GM12864 (cell line): ENCODE measurements at places on chromosomes 3 and 15.

- DNase-seq: no peak
Measured at GRCh38 chr3:157467200-157467599, 30.6 kb downstream of the PTX3 start.

DNA sequence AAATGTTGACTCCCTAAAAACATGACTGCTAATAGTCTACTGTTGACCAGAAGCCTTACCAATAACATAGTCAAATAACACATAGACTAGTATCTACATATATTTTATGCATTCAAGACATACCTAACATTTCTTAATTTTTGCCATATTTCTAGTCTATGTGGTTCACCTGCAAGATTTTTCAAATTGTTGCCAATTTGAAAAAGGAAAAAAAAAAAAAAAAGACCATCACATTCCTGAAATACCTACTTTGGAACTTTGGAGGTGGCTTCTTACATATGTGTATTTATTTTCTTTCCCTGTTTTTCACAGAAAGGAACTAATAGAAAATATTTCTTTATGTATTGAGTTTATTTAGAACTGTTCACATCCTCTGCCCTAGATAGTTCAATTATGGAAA, 13.4 kb upstream of the ATP13A3 start:
- DNase-seq: no peak

- DNase-seq: no peak
Measured at GRCh38 chr15:95864467-95864886, 466.0 kb upstream of the NR2F2 start.

DNA sequence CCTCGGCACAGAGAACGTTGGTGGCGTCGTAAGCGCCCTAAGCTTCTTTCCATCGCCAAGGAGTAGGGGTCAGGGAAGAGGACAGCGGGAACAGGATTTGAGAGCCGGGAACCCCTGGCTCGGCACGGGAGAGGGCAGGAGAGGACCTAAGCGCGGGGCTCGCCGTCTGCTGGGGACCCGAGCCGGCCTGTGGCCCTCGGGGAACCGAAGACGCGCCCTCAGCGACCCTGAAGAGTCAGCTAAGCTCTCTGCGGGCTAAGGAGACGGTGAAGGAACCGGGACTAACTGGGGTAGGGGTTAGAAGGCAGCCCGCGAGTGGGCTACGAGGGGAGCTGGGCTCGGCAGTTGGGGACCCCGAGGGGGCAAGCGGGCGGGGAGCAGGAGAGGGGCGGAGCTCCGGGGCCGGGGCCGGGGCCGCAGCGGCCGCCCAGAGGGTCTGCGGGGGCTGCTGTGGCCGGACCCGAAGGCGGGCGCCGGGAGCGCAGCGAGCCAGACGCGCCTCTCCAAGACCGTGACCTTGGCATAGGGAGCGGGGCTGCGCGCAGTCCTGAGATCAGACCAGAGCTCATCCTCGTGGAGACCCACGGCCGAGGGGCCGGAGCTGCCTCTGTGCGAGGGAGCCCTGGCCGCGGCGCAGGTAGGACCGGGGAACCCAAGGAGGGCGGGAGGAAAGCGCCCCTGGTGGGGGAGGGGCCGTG, 574 bp downstream of the CASR start:
- DNase-seq: no peak

- DNase-seq: no peak
Measured at GRCh38 chr3:158354713-158355112, 216.3 kb upstream of the MLF1 start.

- DNase-seq: no peak
Measured at GRCh38 chr3:86990012-86990733, 776 bp downstream of the VGLL3 start.

DNA sequence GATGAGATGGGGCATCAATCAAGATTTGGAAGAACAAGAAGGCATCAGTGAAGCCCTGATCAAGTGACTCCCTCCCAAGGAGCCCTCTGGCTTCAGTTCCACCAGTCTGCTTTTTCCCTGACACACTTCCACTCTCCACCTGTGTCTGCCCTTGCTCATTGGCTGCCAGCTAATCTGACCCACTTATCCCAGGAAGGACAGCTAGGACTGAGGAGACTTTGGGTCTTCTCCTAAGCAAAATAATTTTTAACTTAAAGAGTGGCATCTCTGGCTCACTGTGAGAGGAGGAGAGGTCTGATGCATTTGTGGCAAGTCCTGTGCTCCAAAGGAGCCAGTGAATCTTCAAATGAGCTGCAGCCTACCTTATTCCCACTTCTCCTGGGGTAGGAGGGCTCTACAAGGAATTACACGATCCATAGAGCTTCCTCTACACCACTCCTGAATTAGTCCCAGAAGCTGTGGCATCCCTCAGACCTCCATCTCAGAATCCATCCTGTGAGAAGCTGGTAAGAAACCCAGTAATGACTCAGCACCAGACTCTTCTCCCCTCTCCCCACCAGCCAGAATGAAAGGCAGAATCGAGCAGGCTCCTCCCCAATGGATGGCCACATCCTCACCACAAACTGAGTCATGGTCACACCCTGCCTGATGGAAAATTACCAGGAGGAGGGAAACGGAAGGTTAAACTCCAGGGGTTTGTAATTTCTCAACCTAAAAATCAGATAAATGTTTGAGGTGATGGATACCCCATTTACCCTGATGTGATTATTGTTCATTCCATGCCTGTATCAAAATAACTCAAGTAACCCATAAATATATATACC, 6.3 kb upstream of the PKM start:
- DNase-seq: no peak

DNA sequence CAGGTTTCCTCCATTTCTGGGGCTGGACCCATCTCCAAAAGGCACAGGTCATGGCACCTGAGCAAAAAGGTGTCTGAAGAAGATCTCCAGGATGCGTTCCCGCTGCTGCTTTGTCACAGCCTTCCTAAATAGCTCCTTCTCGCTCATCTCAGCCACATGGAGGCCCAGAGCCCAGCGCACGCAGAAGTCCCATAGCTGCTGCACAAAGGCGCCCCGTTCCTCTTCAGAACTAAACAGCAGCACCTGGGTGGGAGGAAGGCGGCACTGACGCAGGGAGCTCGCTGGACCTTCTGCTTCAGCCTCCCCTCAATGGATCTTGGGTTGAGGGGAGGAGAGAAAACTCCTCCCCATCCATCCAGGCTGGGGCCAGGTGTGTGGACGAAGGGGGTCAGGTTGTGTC, 8.4 kb downstream of the DUOX2 start:
- no peak for DNase-seq

DNA sequence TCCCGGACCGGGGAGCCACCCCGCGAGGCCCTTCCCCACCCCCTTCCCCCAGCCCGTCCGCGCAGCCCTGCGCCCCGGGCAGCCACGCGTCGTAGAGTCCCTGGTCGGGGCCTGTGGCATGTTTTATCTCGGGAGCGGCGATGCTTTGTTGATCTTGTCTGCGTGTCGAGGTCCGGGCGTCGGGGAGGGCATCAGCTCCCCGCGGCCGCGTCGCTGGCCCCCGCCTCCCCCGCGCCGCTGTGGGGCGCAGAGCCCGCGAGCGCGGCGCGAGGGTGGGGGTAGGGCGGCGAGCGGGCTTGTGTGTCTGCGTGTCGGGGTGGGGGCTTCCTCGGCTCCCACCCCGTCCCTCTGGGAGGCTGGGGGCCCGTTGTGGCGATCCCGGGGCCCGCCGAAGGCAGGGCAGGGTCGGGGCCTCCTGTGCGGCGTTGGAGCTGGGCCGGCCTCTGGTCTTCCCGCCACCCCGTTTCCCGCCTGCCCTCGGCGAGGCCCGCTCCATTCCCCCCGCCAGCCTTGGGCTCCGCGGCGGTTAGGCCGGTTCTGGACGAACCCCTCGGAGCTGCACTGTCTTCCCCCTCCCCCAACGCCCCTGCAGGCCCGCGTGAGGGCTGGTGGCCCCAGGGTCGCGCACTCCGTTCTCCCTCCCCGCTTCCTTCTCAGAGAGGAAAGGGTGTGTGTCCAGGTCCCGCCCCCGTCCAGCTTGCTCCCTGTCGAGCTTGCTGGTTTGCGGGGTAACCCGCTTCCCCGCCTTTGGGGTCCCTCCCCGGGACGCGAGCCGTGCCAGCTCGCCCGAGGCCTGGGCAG, 695 bp downstream of the GMPS start:
- DNase-seq: no peak

GRCh38 chr3:70849911-70850699, 537.7 kb upstream of the MDFIC2 start:
- no peak for DNase-seq

DNA sequence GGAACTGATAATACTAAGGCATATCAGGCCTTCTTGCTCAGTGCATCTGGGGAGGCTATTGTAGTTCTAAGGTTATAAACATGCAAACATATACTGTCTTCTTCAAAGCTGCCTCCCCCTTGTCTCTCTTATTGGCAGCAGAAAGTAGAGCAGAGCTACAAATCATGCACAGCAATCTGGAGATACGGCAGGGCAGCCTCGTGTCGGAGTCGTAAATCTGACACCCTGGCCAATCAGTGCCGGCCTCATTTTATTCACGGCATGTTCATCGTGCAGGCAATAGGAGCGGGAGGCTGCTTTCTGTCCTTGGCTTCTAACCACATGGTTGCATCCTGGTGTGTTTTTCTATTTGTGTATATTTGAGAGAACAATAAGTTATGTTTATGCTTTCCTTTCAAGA, 300.2 kb upstream of the CNTN6 start:
- DNase-seq: no peak

DNA sequence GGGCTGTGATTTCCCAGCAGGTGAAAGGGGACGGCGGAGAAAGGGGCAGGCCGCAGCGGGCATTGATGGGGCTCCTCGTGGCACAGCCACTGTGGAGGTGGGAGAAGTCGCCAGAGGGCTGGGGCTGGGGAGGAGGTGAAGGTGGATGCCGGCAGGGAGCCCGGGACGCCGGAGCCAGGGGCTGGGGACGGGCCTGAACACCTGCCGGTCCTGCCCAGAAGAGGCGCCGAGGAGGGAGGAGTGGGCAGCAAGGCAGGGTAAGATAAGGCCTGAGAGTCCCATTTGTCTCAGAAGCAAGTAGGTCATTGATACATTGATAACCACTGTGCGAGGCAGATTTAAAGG, 571 bp upstream of the RARRES1 start:
- DNase-seq: no peak

DNA sequence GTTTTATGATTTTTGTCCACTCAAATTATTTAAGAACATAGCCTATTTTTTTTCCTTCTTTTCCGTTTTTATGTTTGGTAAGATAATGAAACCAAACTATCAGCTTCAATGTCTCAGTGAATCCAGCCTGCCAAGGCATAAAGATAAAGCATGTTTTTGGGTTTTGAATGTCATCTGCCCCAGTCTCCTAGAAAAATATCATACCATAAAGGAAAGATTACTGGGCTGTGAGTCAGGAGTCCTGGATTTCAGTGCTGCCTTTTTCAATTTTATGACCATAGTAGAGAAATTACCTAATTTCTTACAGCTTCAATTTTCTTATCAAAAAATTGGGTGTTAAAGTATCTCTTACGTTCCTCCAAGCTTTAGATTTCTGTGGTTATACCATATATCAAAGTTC, 87.5 kb downstream of the GAP43 start:
- no peak for DNase-seq

GRCh38 chr3:10492364-10493201, 12.8 kb downstream of the ATP2B2 start:
- no peak for DNase-seq

GRCh38 chr15:90054618-90055097, 47.6 kb downstream of the IDH2 start:
- no peak for DNase-seq

DNA sequence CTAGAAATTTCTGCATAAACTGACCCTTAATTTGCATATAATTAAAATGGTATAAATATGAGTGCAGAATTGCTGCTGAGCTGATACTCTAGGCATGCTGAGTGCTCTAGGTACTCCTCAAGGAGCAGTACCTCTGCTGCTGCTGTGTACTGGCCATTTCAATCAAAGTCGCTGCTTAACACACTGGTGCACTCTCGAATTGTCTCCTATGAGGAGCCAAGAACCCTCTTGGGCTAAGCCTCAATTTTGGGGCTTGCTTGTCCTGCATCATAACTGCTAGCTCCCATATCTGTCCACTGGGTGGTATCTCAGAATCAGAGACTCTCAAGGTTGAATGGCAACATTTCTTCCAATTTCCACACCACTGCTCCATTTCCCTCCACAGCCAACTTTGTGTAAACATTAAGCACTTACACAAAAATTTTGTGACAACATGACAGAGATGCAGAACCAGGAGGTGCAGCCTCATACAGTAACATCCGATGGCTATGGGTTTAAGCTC, 82.5 kb downstream of the XXYLT1 start:
- DNase-seq: no peak

GRCh38 chr15:64665179-64665578, 110.2 kb downstream of the RBPMS2 start:
- no peak for DNase-seq

DNA sequence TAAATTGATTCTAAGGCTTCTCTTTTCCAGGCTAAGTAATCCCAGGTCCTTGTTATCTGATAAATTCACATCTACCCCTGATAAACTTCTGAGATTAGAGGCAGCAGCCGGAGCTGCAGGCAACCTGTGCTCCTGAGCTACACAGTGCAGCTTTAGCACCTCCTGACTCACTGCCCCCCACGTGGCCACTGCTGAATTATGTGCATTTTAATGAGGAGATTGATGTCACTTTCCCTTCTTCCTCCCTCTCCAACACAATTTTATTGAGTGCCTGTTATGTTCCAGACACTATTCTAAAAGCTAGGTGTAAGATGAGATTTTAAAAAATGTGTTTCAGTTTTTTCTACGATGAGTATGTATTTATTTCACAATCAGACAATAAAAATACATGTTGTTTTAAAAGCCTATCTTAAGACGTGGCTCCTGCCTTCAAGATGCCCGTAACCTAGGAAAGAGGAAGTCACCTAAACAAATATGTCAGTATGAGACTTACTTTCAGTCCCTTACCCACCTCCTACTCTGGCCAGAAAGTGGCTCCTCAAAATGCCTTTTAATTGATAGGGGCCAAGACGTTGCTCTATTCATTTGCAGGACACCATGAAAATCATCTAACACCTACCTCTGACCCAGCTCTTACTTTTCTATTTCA, 161.5 kb upstream of the PFN2 start:
- no peak for DNase-seq

- no peak for DNase-seq
Measured at GRCh38 chr3:56059731-56060130, 408.5 kb downstream of the ERC2 start.

GRCh38 chr15:51776952-51777569, 25.7 kb downstream of the TMOD2 start:
- peak; percentile 61 for DNase-seq

DNA sequence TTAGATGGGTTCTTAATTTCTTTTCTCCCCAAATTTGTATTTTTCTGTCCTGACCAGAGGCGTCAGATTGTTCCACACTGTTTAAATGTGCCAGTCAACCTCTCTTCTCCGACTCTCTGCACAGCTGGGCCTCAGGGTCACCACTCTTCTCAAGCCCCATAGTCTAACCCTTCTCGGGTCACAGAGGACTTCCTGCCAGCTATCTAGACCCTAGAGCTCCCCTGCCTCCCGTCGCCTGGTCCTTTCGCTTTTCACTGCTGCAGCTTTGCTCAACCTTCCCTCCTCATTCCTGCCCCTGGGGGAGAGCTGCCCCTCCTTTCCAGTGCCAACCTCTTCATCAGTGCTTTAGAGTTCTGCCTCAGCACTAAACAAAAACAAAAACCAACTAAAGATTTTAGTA, 151.7 kb downstream of the ATG7 start:
- DNase-seq: no peak

GRCh38 chr15:90219421-90220141, 14.2 kb downstream of the CIB1 start:
- no peak for DNase-seq

GRCh38 chr15:60548101-60548500, 69.2 kb upstream of the ICE2 start:
- DNase-seq: peak; percentile 82

- DNase-seq: no peak
Measured at GRCh38 chr15:32687556-32687955, 30.2 kb upstream of the GREM1 start.

- no peak for DNase-seq
Measured at GRCh38 chr3:67044955-67045354, 46.8 kb downstream of the KBTBD8 start.

GRCh38 chr3:142577696-142578328, 721 bp downstream of the ATR start:
- DNase-seq: no peak
